ENCODE measurements at places on chromosomes 3 and 15.

GRCh38 chr3:42094691-42095391 lies 3.7 kb downstream of the TRAK1 start:
- no peak for DNase-seq

GRCh38 chr3:111738790-111739189 lies 120.3 kb upstream of the PHLDB2 start:
- no peak for DNase-seq

- DNase-seq, result no peak
These were observed 93.9 kb downstream of the PCCB start for GRCh38 chr3:136343873-136344555.

DNA sequence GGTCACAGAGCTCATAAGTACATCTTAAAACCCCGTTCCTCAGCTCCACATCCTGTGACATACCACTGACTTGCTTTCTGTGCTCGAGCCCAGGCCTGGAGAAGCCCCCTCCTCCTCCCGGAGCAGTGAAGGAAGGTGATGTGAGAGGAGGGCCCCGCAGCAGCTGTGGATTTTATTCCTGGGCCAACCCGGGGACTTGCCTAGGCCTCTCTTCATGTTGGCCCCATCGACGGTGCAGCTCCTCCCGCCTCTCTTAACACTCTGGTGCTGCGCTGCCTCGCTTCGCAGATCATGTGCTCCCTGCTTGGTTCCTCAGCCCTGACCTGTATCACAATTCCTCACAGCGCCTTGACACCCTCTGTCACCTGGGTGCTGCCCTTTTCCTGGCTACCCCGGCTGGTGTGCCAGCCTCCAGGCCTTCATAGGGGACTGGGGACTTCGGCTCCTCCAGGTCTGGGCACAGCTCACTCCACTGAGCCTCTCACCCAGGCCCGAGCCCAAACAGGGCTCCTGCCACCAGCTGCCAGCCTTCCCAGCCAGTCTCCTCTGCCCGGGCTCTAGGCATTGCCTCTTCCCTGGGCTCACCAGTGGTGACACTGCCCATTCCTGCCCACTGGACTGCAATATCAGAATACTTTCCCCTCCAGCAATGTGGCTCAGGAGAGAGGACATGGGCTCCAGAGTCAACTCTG lies 21.5 kb downstream of the MAGEF1 start:
- no peak for DNase-seq

DNA sequence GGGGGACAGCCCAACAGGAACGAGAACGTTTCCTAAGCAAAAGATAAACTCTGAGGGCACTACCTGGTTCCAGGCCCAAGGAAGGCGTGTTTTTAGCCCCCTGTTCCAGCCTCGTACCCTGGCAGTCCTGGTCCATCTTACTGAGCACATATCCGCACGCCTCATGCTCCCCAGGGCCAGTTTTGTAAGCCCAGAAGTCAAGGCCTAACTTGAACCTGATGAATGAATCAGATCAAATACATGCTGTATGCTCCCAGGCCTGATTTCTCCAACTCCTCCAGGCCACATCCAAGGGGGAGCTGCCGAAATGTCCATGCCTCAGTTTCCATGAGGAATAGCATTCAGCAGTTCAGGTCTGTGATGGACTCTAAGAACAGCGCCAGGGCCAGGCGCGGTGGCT lies 14.3 kb upstream of the DOCK3 start:
- DNase-seq, result no peak

Data from NCI-H2081 treated with DMSO at 0.1 percent for 48 hours (cell line).